Hippocampal formation (tissue), 2 donors: ENCODE measurements at places on chromosomes 1 and 21.

DNA sequence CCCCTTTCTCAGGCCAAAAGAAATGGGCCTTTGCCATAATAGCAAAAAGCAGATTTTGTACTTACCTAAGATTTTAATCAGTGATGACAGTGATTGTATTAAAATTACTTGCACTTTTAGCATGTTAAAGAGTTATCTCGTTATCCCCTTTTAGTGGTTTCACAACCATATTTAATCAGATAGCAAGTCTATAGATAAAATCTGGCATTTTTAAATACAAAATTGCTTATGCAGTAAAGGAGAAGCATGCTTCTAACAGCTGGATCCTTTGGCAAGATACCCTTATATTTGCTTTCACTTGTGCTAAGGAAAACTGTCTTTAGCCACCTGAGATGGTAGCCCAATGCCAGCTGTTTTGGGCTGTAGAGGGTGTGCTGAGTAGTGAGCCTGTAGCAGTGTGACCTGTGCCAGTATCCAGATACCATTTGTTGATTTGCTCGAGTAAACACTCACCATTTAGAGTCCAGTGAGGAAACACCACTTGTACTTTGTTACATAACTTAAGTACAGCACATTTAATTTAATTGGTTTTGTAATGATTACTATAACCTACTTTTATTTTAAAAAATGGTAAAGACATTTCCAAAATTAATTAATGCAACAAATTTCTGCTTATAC is 314.4 kb upstream of the ZP4 start:
- no peak for DNase-seq

GRCh38 chr1:93014168-93014567 is 52.9 kb upstream of the DIPK1A start:
- no peak for DNase-seq

- peak; percentile 40 for DNase-seq
These were observed 56.4 kb downstream of the DIP2A start for GRCh38 chr21:46515109-46515508.

- DNase-seq, result no peak
These were observed 528.1 kb downstream of the DPYD start for GRCh38 chr1:97392701-97393100.

GRCh38 chr1:221327954-221328353 is 413.9 kb downstream of the DUSP10 start:
- no peak for DNase-seq

- no peak for DNase-seq
These were observed 7.6 kb downstream of the ENAH start for GRCh38 chr1:225645194-225645895.

DNA sequence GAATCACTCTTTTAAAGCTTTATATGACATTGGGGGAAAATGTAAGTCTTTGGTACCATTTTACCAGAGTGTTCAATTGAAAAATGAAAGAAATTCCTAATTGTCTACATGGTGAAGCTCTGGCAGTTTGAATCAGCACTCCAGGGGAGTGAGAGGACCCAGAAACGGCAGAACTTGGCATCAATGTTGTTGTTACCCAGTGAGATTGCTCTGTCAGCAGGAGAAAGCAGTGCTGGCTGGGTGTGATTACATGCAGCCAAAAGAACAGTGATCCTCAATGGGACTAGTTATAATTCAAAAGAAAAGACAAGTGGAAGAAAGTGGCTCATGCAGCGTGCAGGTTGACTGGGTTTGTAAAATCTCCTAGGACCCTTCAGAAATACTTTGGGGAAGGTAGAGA is 206.4 kb downstream of the PTPRC start:
- no peak for DNase-seq

- DNase-seq, result no peak
These were observed 4.7 kb downstream of the SCAF4 start for GRCh38 chr21:31727181-31727580.

DNA sequence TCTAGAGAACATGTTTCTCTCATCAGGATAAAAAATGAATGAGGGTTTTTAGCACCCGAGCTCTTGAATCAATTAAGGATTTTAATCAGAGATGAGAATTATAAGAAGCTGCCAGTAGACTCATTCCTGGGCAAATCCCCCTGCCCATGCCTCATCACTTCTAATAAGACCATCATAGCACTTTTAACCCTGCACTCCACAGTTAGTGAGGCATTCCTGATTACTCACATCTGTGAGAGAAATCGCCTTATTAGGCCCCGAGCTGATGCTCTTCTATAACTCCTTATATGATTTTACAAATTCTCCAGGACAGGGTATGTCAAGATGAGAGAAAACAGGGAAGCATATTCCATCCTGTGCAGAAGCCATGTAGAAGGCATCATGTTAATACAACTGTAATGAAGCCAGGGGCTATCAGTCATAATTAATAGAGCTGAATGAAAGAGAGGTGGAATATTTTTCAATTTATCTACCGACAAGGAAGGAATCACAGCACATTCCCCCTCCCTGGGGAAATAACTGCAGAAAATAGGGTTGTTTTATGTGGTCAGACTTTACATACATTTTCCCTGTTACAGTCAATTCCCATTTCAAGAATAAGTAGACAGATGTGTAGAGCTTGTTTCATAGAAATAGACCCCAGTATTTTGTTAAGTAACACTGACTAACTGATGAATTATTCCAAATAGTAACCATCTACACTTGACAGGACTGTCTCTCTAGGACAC is 272.7 kb downstream of the HHIPL2 start:
- no peak for DNase-seq

DNA sequence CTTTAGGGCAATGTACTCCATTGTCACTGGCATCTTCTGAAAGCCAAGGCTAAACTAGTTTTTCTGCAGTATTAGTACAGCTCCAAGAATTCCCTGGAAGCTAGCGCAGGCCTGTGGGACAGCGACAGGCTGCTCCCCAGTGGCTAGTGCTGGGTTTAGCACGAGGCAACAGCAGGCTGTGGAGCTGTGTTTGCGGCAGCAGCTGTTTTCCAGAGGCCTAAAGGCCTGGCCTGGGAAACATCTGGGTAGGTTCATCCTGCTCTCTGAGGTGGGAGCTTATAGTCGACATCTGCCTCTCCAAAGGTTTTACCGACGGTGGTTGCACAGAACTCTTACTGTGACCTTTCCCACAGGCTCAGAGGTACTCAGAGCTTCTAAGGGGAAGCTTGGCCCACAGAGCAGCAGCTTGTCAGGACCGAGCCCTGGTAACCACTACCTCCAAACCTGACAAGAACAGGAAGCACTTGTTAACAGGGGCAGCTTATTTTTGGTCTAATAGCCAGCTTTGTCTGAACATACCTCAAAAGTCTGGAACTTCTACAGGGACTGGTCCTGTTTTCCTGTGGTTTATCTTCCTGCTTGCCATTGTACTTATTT is 17.2 kb downstream of the CC2D1B start:
- DNase-seq, result peak; percentile 37

DNA sequence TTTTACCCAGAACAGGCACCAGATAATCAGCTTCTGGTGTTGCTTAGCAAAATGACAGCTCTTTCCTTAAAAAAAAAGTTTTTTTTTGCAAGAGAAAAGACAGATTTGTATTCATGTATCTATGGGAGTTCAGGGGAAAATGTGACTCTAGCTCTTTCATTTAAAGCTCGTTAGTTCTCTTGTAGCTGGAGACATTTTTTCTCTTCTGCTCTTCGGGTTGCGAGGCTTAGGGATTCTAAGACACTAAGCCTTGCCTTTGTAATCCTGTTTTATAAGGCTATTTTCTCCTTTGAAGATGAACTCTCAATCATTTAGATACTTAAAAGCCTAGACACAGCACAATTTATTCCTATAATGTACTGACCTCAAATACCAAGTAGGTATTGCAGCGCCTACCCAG is 40.3 kb upstream of the EDARADD start:
- DNase-seq, result no peak

GRCh38 chr1:45953934-45954847 is 150.8 kb downstream of the MAST2 start:
- DNase-seq, result no peak

GRCh38 chr1:172005856-172006255 is 164.6 kb downstream of the DNM3 start:
- DNase-seq, result no peak

DNA sequence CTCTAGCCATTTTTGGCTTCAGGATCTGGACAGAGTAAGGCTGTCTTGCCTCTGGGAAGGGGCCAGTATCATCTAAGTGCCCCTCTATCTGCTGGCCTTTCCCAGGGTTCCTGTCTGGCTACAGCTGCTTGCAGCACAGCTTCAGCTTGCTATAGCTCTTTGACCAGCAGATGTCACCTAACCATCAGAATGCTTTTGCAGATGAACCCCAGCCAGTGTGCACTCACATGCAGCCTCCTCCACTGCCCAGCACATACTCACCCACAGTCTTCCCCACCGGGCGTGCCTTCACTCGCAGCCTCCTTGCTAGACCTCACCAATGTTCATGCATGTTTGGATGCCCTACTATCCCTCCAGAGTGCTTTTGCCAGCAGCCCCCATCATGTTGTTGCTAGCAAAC is 769.0 kb downstream of the BRINP3 start:
- no peak for DNase-seq

DNA sequence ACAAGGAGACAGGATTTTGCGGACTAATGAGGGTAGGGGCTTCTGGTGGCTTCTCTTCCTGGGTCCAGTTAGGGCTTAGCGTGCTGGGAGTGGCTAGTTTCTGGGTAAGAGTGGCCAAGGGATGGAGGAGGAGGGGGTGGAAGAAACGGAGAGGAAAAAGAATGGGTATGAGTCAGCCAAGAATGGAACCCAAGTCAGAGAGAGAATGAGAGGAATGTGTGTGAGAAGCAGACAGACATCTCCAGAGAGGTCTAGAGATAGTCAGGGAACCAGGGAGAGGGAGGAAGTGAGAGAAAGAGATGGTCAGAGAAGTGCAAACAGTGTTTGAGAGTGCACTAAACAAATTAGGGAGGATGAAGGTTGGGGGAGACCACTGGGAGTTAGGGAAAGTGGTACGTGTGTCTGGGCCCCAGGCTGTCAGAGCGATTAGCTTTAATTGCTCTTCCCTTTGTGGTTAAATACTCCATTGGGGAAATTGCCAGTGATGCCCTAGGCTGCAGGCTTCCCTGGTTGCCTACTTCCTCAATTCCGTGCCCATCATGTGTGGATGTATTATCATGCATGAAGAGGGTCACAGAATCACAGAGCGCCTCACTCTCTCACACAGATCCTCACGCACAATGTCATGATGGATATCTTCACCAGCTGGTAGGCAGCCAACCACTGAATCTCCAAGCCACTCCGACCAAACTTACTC is 1.4 kb downstream of the PEA15 start:
- DNase-seq, result no peak

GRCh38 chr1:101444873-101445618 is 208.2 kb downstream of the S1PR1 start:
- no peak for DNase-seq

GRCh38 chr1:210239349-210240111 is 6.9 kb downstream of the SERTAD4 start:
- DNase-seq, result peak; percentile 56

DNA sequence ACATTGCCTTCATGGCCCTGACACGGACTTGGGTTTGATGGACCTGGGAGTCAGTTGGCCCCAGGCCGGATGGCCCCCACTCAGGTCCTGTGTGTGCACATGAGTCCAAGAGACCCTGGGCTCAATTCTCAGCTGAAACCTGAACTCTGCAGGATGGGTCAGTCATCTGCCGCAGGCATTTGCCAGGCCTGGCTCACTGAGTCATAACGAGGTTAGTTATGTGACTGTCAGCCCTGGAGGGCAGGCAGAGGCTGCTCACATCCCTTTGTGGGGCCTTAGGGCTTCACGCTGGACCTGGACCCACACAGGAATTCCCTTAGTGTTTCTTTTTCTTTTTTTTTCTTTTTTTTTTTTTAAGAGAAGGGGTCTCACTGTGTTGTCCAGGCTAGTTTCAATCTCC is 46.5 kb downstream of the PSMG1 start:
- DNase-seq, result no peak

DNA sequence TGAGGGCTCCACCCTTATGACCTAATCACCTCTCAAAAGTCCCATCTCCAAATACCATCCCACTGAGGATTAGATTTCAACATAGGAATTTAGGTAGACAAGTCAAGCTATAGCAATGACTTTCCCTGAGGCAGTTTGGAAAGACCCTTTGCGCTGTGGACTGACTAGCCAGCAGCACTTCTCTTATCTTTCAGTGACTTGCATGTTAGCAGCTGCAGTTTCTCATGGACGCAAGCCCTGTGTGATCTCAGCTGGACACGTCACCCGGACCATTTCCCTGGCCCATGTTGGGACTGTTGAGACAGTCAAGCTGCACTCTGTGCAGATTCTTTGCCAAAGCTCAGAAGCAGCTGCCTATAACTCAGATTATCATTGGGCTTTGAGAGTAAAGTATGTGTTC is 408.1 kb upstream of the USP24 start:
- no peak for DNase-seq

DNA sequence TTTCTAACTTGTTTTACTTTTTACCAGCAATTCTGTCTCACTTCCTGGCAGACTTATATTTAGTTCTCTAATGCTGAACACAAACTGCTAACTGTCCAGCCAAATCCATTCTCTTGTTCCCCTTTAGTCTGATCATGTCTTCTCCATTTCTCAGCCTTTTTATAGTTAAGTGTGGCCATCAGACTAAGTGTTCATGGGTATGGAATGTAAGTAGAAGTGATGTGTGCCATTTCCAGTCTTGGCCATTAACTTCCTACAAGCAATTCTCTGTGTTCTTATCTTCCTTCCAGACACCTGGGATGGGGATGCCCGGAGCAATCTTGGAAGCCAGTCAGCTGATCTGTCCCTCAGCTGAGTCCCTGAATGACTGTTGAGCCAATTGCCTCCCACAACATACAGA is 165.8 kb downstream of the ST6GALNAC3 start:
- no peak for DNase-seq

GRCh38 chr1:109821221-109821669 is 57.5 kb upstream of the EPS8L3 start:
- DNase-seq, result no peak

DNA sequence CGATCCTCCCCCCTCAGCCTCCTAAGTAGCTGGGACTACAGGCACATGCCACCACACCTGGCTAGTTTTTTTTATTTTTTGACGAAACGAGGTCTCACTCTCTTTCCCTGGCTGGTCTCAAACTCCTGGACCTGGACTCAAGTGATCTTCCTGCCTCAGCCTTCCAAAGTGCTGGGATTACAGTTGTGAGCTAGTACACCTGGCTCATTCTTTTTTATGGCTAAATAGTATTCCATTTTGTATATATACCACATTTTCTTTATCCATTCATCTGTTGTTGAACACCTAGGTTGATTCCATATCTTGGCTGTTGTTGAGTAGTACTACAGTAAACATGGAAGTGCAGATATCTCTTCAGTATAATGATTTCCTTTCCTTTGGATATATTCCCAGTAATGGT is 62.3 kb upstream of the RCC1 start:
- DNase-seq, result no peak

GRCh38 chr1:67846538-67846937 is 13.3 kb upstream of the GNG12 start:
- no peak for DNase-seq
